ENCODE measurements at places on chromosomes 1 and 21. TPM values are rescaled to one million over a fixed set of nuclear protein-coding genes. Genes with fewer than 3 reads are reported as not detected.
A peak's percentile ranks its signal among the peaks of the same experiment; 100 is the strongest.

DNA sequence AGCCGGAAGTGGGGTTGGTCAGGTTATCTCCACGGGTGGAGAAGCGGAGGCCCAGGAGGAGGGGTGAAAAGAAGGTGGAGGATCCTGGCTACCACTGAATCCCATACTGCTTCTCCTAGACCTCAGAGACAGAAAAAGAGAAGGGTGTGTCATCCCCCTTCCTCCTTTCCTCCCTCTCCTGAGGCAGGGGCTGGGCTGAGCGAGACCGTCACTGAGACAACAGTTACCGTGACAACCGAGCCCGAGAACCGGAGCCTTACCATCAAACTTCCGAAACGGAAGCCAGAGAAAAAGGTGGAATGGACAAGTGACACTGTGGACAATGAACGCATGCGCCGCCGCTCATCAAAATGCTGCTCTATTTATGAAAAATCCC is 42.1 kb upstream of the NBPF3 start:
- H3K4me1 ChIP-seq, result no peaks in the 10 kb centered on the region
- H3K36me3 ChIP-seq, result no peaks in the 10 kb centered on the region
- no peak overlapping the region for H3K27ac ChIP-seq
- peak overlapping the region; percentile 22 for H3K4me3 ChIP-seq
- H3K27me3 ChIP-seq, result no peaks in the 10 kb centered on the region

The INSRR gene
- polyA plus RNA-seq, result 1.5 TPM

DNA sequence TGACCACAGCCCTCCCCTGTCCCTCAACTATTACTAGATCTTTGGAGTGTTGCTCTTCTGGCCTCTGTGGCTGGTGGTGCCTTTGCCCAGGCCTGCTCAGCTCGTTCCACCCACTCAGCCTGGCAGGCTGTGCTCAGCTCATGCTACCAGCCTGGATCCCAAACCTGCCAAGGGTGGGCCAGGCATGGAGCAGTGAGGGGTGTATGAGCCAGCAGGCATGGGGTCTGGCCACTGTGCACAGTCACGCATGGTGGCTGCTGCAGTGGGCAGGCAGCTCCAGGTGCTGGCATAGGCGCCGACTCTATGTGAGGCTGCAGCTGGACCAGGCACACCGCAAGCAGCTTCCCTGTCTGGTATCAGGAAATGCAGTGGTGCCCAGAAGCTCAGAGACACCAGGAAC is 449.9 kb downstream of the MATN1 start:
- no peak for DNase-seq
- H3K4me1 ChIP-seq, result no peaks in the 10 kb centered on the region
- H3K4me3 ChIP-seq, result no peak overlapping the region
- H3K27ac ChIP-seq, result no peak overlapping the region
- H3K27me3 ChIP-seq, result no peaks in the 10 kb centered on the region
- H3K36me3 ChIP-seq, result no peaks in the 10 kb centered on the region

DNA sequence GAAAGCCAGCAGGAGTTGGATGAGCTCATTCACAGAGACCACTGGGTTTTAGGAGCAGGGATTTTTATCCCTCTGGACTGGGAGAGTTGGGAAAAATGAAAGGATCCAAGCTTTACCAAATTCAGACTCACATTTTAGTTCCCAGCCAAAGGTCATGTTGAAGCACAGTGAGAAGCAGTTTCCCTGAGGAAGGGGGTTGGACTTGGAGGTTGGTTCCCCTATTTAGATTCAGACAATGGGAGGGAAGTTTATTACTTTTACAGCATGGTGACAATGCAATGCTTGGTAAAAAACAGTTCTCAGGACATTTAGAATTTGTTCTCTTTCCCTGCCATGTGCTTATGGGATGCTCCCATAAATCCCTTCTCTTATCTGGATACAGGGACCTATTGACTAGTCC is 57.3 kb upstream of the ZNF648 start:
- H3K4me3 ChIP-seq, result no peak overlapping the region
- H3K27me3 ChIP-seq, result no peaks in the 10 kb centered on the region
- peaks cover 34% of the 10 kb centered on the region for H3K4me1 ChIP-seq
- H3K27ac ChIP-seq, result no peak overlapping the region

DNA sequence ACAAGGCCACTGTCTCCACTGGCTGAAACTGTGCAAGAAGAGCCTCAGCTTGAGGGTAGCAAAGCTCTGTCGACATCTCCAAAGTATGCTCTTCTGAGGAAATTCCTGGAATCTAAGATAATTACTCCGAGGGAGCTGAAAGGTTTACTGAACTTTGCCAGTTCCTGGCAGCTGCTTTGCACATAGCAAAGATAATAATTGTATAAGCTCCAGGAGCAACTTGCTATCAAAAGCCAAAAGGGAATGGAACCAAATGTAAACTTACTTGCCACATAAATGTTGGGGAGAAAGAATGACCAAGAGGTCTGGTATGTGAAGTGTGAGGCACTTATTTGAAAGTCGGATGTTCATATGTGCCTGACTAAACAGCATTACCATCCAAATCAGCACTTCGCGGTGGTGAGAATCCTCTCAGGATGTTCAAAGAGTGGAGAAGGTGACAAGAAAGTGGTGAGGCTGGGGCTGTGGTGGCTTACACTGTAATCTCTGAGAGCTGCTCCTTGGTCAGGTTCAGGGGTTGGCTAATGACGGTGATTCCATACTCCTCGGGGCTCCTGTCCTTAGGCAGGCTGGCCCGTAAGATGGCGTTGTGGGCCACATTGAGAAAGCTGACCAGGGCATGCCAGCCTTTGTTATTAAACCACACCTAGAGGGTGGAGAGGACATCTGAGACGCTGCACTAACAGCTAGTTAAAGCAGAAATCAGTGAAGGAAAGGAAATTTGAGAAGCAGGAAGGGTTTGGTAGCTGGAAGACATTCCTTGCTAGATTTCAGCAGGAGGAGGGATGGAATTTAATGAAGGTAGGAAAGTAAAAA is 100.0 kb downstream of the ABCA4 start:
- H3K27ac ChIP-seq, result no peak overlapping the region
- H3K4me3 ChIP-seq, result no peak overlapping the region
- no peak for DNase-seq
- H3K27me3 ChIP-seq, result no peaks in the 10 kb centered on the region

DNA sequence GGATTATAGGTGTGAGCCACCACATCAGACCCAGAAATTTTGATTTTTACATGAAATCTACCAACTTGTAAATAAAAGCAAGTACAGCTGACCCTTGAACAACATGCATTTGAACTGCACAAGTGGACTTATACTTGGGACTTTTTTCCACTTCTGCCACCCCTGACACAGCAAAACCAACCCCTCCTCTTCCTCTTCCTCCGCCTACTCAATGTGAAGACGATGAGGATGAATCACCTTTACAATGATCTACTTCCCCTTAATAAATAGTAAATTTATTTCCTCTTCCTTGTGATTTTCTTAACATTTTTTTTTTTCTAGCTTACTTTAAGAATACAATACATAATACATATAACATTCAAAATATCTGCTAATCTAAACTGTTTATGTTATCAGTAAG is 17.5 kb upstream of the YRDC start:
- no peaks in the 10 kb centered on the region for H3K27me3 ChIP-seq
- no peak overlapping the region for H3K27ac ChIP-seq
- no peak overlapping the region for H3K4me3 ChIP-seq
- H3K36me3 ChIP-seq, result no peaks in the 10 kb centered on the region

The C1orf141 gene
- polyA plus RNA-seq, result 10.1 TPM

DNA sequence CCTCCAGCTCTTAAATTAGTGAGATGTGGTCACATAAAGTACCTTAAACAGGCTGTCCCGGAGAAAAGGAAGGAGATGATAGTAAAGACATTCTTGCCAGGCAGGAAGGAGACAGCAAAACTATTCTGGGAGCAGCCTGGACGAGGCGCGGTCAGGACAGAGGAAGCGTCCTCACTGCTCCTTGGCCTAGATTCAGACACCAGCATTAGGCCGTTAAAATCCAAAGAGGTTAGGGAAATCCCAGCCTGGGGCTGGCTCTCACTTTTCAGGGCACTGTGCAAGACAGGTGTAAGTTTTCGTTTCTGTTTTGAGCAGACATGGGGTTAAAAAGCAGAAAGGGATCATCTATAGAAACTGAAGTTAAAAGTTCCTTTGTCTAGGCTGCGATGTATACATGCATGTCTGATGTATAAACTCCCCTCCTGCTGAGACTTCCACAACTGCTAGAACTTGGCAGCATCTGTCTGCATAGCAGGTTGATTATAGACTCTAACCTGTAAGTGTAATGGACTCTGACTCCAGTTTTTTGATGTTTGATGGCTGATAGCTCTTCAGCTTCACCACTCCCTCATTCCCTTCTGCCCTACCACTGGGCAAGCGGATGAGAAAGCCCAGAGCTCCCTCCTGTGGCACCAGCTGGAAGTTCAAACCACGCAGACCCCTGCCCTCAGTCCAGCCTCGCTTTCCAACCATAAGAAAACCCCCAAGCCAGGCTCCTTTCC is 21.5 kb downstream of the STPG1 start:
- no peaks in the 10 kb centered on the region for H3K36me3 ChIP-seq
- H3K27me3 ChIP-seq, result no peaks in the 10 kb centered on the region

The LMX1A gene
- 2.6 TPM for polyA plus RNA-seq

The RCAN1 gene
- polyA plus RNA-seq, result 20.6 TPM

DNA sequence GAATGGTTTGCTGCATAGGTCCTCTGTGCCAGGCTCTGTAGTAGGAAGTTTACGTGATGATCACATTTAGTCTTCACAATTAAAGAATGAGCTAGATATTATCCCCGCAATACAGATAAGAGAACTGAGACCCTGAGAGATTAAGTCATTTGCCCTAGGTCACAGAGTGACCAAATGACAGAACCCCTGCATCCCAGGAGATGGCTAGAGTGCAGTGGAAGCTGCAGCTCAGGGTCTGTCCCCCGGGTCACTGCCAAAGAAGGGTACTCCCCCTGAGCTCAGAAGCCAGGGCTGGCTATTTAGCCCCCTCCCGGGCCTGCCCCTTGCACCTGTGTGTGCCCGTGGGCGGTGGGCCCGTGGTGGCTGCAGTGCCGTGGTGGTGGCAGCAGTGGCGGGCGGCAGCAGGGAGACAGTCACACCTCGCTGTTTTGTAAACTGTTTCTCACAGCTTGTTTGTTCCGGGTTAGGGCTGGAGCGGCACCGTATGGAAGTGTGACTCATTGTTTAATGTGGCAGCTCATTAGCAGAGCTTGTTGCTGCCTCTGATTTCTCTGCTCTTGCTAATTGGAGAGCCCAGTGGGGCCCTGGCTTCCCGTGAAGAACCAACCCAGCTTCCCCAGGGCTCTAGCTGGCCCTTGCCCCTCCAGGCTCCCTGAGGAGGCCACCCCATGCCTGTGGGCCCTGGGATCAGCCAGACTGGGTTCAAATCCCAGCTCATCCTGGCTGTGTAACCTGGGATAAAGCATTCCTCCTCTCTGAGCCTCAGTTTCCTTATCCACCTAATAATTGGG is 19.3 kb upstream of the FOXO6 start:
- no peak for DNase-seq
- no peak overlapping the region for H3K4me3 ChIP-seq
- no peaks in the 10 kb centered on the region for H3K4me1 ChIP-seq

DNA sequence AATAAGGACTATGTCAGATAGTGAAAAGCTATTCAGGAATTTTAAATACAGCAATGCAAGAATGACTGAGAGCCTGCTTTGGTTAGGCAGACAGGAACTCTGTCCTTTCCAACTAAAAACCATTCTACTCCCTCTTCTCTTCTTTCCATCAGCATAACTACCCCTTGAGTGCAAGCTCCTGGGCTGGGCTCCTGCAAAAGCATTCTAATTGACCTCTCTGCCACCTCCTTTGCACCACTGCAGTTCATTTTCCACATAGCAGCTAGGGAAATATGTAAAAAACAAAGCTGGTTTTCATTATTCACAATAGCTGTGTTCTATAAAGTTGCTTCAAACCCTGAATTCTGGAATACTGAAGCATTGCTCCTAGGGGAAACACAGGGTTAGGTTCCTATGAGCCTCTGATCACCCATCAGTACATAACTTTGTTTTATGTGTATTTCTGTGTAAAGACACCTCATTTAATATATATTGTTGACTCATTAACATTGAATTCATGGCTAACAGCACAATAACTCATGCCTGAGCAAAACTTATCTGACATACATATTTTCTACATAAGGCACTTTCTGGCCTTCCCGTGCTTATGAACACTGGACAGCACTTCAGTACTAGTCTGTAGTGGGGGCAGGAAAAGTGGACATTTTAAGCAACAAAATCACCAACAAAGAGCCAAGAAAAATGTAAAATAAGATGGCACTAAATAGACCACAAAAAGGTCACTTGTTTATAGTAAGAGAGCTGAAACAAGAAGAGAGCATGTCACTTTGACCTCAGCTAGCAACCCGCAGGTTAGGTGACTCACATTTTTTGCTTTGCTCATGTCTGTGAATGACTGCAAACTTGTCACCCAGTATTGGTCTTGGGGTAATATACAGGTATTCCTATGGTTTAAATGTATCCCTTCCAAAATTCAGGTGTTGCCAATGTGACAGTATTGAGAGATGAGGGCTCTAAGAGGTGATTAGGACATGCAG is 57.9 kb upstream of the IRF2BP2 start:
- H3K27ac ChIP-seq, result no peak overlapping the region
- H3K4me1 ChIP-seq, result peaks cover 26% of the 10 kb centered on the region
- no peaks in the 10 kb centered on the region for H3K27me3 ChIP-seq
- DNase-seq, result no peak

- H3K4me3 ChIP-seq, result no peak overlapping the region
- no peaks in the 10 kb centered on the region for H3K36me3 ChIP-seq
- no peaks in the 10 kb centered on the region for H3K4me1 ChIP-seq
- no peaks in the 10 kb centered on the region for H3K27me3 ChIP-seq
- DNase-seq, result no peak
These were observed 30.5 kb downstream of the RHBG start for GRCh38 chr1:156399355-156400125.

The DNAJC16 gene
- polyA plus RNA-seq, result 19.9 TPM

DNA sequence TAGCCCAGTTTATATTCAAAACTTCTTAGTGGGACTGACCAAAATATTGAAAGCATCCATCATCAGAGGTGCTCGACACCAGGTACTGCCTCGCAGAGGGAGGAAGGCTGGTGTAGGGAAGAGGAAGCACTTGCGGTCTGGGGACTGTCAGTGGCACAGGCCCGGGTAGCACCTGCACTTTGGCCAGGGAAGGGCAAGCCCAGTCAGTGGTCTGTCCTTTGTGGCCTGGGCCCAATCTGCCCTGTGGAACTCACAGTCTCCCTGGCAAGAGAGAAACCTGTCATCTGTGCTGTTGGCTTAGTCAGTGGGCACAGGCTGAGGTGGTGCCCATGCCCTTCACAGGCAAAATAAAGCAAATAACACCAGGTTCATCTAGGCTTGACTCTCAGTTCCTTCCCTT is 77.4 kb downstream of the SYT6 start:
- H3K27ac ChIP-seq, result no peak overlapping the region
- H3K4me1 ChIP-seq, result peaks cover 3% of the 10 kb centered on the region
- no peak overlapping the region for H3K4me3 ChIP-seq
- no peak for DNase-seq

The IVL gene
- not detected for polyA plus RNA-seq

The H6PD gene
- 23.8 TPM for polyA plus RNA-seq

The ZNF670 gene
- polyA plus RNA-seq, result 5.4 TPM

The KCNJ15 gene
- 13.0 TPM for polyA plus RNA-seq

The SLC45A1 gene
- 5.6 TPM for polyA plus RNA-seq
